ENCODE measurements at places on chromosomes 2 and 18. TPM values are rescaled to one million over a fixed set of nuclear protein-coding genes. Genes with fewer than 3 reads are reported as not detected.

NYAP2 gene
- total RNA-seq: not detected

ADGRF3 gene
- not detected for total RNA-seq

SERPINB10 gene
- not detected for total RNA-seq

DNER gene
- total RNA-seq: 0.26 TPM

ACOXL gene
- total RNA-seq: not detected

ITGB1BP1 gene
- total RNA-seq: 44.6 TPM

CHAC2 gene
- 1.3 TPM for total RNA-seq

ADAM17 gene
- 49.1 TPM for total RNA-seq

GRB14 gene
- total RNA-seq: 0.26 TPM

All from fibroblast of lung (primary cell).